Stimulated activated CD8-positive, alpha-beta memory T cell treated with anti-CD3 and anti-CD28 coated beads, Interleukin-12 subunit alpha, Interleukin-12 subunit beta, amount 100 ng/mL, for 4 hours (primary cell): ENCODE measurements at places on chromosomes 2 and 18.

GRCh38 chr2:48283586-48284269, 246.2 kb upstream of the STON1 start:
- DNase-seq = no peak

- DNase-seq = no peak
Measured at GRCh38 chr2:150142561-150142960, 344.9 kb downstream of the RND3 start.

DNA sequence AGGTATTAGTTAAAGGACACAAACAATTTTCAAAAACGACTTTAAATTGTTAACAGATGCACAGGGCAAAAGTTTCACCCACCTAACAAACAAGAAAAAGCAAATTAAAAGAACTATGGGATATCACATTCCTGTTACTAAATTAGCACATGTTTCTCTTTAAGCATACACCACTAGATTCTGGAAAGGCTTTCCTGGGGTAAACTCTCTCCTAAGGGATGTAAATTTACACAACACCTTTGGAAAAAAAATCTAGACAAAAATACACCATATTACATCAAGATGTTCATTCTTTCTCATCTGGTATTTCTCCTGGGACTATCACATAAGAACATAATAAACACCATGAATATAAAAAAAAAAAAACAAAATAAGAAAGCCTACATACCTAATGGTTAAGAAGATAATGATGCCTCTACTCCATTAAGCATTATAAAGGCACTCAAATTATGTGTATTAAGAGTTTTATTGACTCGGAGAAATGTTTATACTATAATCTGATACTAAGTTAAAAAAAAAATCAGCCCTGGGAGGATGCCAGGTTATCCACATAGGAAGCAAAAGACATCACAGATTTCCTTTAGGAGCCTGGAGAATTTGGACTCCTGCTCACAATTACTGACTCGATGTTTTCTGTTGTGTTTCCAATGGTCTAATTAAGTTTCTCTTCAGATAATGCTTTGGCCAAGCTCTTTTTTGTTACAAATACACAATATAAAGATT, 82.8 kb upstream of the AFF3 start:
- no peak for DNase-seq

DNA sequence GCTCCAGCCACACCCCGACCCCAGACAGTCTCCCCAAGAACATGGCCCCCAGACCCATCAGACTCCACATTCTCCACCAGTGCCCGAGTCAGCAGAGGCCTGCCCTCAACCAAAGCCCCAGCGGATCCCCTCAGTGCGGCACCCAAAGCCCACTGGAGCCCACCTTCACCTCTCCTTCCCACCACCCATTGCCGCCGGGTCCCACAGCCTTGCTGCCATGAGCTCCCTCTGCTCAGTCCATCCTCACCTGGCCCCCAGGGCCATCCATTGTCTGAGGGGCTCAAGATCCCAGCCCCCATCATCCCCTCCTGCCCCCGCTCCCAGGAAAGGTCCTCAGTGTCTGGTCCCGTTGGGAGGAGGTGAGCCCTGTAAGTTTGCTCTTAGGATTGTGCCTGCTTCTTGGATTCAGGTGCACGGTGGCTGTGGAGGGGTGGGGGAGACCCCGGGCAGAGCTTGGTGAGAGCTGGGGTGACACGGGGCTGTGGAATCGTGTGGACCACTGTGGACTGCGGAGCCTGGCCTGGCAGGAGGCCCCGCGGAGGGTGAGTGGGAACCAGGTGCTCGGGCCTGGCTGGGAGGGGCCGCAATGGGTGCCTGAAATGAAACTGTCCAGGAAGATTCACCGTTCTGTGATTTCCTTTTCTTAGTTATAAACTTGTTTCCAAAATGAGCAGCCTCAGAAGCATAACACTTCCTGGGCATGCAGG, 32.7 kb upstream of the GPC1 start:
- DNase-seq = no peak

GRCh38 chr2:44802777-44803424, 138.6 kb upstream of the SIX3 start:
- no peak for DNase-seq
